ENCODE measurements at places on chromosomes 7 and 10. TPM values are rescaled to one million over a fixed set of nuclear protein-coding genes. Genes with fewer than 3 reads are reported as not detected.

SLC25A28 gene
- 46.3 TPM for total RNA-seq

VSIR gene
- 3.6 TPM for total RNA-seq

PGAM2 gene
- not detected for total RNA-seq

FRMD4A gene
- 8.9 TPM for total RNA-seq

GIMAP1 gene
- total RNA-seq, result not detected

C10orf105 gene
- total RNA-seq, result not detected

EPO gene
- total RNA-seq, result not detected

LRRD1 gene
- not detected for total RNA-seq

ZPBP gene
- not detected for total RNA-seq

C10orf53 gene
- total RNA-seq, result not detected

AMPH gene
- 0.63 TPM for total RNA-seq

HOXA5 gene
- 7.4 TPM for total RNA-seq

PDE1C gene
- total RNA-seq, result 0.14 TPM

Measured in MCF 10A (cell line).